SHP77 (cell line): ENCODE measurements at places on chromosomes 12 and 14.
A peak's percentile ranks its signal among the peaks of the same experiment; 100 is the strongest.

DNA sequence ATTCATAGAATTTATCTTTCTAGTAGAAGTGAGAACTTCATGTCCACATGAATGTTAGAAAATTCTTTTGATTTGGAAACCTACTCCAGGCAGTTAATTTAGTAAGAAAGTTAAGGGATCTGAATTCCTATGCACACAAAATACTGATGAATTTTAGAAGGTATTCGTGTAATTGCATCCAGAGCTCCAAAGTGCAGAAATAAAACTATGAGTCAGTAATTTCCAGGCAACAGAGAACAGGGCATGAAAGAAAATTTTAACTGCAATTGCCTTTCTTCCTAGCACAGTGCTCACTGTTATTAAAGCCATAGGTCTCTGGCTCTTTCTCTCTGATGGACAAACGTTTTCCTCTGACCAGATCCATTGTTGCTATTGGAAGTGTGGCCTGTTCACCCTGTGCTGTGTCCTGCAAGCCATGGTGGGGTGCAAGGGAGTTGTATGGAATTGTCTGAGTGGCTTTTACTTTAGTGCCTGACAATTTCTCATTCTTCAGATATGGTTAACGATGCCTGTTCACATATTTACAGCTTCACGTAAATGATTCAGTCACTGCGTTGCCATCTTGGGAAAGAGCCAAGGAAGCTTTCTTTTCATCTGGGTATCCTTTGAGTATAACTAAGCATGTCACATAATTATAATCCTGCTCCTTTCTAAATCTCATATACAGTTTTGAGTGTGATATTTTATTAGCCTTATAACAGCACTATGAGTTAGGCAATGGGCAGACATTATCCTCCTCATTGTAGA is 145.1 kb downstream of the ACSS3 start:
- DNase-seq = no peak

DNA sequence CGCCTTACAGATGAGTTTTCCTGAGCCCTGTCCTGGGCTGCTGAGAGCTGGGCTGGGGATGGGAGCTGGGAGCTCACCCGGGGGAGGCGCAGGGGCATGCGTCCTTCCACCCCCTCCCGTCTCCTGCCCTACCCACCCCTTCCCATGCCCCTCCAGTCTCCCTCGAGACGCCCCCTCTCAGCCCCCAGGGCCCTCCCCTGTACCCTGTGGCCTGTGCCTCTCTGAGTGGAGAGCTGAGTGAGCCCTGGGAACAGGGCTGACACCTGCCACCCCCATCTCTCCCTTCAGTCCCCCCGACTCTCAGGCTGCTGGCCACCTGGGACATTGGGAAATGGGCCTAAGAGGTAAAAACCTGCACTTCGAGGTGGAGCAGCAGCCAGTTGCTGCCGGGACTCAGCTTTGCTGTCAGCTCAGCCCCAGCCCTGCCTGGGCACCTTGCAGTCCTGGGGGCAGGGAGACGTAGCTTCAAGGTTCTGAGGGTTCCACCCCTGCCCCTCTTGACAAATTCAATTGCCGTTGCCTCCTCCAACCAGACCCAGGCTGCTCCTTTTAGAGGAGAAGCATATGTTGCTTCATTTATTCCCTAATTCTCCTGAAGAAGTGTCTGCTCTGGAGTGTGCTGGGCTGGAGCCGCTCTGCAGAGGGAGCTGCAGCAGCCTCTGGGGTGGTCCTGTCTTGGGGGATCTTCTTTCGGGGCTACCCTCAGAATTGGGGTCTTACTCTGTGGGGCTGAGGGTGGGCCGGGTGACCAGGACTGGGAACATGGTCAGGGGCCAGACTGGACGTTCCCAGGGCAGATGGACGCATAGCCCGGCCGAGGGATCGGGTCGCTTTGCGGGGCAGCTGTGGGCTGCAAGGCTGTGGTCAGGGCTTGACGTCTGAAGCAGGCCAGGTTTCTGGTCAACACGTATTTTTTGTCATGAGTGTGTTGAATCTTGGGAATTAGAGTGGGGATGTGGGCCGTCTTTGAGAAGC is 141.4 kb downstream of the ADGRD1 start:
- no peak for DNase-seq

DNA sequence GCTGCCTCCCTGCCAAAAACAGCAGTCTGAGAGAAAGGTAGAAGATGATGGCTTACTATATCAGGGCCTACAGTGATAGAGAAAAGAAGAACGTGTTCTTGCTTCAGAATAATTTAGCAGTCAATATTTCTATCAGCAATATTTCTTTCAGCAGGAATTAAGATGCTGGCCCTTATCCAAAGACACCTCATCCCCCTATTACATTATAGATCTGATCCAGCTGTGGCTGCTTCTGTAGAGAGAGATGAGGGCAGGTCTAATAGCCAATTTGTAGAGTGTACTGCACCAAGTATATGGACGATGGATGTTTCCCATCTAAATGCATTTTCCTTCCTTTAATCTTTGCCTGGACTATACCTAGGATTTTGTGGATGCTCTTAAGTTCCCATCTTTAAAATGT is 451.7 kb downstream of the NPAS3 start:
- no peak for DNase-seq

DNA sequence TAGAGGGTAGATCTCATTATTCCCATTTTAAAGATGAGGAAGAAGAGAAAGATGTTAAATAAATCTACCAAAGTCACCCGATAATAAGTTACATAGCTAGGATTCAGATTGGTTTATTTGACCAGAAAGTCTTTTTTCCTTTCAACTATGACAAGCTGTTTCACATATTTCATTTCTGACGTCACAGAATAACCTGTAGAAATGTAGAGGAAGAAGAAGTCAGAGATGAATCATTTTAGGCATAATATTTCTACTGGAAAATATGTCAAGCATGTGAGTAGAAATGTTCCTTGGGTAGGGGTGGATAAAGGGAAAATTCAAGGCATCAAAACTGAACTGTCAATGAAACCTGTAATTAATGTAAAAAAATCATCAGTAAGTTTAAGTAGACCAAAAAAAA is 107.0 kb downstream of the MGST1 start:
- DNase-seq = no peak

DNA sequence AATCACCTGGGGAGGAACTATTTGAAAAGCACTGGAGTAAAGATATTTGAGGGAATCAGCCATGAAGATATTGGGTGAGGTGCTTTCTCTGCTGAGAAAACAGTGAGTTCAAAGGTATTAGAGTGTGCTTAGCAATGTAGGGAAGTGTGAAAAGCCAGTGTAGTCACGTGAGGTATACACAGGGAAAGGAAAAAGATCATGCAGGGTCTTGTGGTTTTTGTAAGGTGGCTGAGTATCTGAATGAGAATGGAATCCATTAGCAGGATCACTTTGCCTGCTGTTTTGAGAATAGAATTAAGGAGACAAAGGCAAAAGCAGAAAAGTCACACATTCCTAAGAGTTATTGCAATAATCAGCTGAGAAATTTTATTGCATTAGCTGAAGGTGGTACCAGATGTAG is 193.0 kb downstream of the PIK3C2G start:
- no peak for DNase-seq

- peak; percentile 98 for DNase-seq
Observed at GRCh38 chr14:77181603-77182437, at the start of gene TMEM63C. Gene TMEM63C (plus strand): TSS chr14:77181798. CDS start chr14:77218814, 37,016 bp downstream.

- no peak for DNase-seq
Observed at GRCh38 chr12:11705010-11705409, 55.5 kb downstream of the ETV6 start.

GRCh38 chr12:106714926-106715325 is 59.6 kb upstream of the RIC8B start:
- no peak for DNase-seq
